ENCODE measurements at places on chromosomes 5 and 9.

DNA sequence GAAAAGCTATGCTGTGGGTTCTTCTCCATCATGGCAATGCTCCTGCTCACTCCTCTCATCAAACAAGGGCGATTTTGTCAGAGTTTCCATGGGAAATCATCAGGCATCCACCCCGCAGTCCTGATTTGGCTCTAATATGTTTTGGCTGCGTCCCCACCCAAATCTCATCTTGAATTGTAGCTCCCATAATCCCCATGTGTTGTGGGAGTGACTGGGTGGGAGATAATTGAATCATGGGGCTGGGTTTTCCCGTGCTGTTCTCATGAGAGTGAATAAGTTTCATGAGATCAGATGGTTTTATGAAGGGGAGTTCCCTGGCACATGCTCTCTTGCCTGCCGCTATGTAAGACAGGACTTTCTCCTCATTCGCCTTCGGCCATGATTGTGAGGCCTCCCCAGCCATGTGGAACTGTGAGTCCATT lies 163.8 kb downstream of the GADD45G start:
- no peak for DNase-seq

GRCh38 chr5:1199649-1200494 lies 1.5 kb upstream of the SLC6A19 start:
- no peak for DNase-seq

DNA sequence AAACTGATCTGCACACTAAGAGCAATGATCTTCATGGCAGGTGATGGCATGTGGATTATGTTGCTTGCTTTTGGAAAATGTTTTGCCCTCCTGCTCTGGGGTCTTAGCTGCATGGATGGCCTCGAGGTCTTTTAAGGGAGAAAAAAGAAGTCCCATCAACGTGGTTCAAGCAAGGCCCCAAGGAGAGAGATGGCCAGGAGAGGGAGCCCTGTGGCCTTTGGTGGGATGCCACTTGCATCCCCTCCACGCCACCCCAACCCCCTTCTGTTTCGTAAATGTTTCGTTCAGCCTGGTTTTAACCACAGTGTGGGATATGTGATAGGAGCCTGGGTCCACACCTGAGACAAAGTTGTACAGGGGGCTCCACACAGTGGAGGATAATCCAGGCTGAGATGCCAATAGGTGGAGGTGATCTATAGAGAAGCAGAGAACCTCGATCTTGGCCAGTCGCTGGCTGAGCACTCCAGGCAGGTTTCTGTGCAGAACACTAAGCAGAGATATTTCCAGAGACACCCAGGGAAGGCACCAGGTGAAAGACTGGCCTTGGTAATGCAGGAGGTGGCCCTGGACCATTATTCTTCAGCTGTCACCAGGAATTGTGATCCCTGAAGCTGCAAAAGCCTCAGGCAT lies 25.8 kb upstream of the FRRS1L start:
- DNase-seq: peak; percentile 46

DNA sequence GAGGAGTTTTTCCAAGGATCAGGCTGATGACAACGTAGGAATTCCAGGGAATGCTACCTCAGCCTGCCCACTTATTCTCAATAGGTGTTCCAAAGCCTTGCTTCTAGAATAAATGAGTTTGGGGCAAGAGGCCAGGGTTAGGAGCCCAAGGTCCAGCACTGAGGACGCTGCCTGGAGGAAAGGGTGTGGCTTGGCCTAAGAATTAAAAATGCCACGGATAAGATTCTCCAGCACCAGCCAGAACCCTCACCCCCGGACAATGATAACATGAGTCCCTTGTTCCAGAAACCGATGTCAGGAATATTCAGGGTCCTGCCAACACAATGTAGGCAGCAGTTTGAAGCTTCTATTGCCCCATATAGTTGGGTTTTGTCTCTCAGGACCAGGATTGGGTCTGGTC lies 7.6 kb downstream of the SPRY4 start:
- DNase-seq: no peak

DNA sequence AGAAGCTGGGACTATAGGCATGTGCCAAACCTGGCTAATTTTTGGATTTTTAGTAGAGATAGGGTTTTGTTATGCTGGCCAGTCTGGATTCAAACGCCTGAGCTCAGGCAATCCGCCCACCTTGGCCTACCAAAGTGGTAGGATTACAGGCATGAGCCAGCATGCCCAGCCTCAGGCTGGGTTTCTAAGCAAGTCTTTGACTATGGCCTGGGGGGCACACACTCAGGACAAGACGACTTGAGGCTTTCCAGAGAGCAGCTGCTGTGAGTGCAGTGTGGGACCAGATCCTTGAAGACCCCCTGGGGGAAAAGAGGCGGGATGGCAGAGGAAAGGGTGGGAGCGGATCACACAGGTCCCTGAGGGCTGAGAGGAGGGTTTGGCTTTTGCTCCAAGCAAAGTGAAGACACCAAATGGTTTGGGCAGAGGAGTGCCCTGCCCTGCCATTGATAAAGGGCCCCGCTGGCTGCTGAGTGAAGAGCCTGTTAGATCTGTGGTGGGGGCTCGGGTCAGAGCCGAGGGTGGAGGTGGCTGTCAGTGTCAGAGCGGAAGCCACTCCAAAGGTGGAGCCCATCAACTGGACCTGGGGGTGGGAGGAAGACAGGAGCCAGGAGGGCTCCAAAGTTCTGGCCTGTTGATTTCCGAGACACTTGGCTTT lies 46.8 kb upstream of the FUBP3 start:
- no peak for DNase-seq

DNA sequence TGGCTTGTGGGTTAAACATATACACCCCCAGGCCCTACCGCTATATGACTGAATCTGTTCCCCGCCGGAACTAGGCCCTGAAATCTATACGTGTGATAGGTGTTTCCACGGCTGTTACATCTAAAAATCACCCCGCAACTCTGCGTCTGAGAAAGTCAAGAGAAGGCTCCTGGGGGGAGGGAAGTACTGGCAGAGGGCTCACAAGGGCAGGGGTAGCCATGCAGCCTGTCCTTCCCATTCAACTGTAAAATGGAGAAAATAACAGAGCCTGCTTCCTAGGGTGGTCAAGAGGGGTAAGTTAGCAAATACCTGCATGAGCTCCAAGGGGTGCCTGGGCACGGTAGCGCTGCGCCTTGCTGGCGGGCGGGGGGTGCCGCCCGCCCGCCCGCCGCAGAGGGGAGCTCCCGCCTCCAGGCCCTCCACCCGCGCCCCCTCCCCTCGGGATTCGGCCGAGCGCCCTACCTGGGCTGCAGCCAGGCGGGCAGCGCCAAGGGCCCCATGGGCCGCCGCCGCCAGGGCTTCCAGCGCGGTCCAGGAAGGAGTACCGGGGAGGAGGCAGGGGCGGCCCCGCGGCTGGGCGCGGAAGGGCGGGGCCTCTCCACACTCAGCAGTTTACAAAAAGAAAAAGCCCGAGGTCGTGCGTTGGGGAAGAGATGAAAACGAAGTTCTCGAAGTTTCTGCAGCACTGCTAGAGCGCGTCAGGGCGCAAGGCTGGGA lies at the start of gene HACD4:
HACD4 (minus strand) TSS at position 550 of the 717 bp plus-strand sequence; CDS start at position 500, 50 bp downstream.
- peak; percentile 67 for DNase-seq

DNA sequence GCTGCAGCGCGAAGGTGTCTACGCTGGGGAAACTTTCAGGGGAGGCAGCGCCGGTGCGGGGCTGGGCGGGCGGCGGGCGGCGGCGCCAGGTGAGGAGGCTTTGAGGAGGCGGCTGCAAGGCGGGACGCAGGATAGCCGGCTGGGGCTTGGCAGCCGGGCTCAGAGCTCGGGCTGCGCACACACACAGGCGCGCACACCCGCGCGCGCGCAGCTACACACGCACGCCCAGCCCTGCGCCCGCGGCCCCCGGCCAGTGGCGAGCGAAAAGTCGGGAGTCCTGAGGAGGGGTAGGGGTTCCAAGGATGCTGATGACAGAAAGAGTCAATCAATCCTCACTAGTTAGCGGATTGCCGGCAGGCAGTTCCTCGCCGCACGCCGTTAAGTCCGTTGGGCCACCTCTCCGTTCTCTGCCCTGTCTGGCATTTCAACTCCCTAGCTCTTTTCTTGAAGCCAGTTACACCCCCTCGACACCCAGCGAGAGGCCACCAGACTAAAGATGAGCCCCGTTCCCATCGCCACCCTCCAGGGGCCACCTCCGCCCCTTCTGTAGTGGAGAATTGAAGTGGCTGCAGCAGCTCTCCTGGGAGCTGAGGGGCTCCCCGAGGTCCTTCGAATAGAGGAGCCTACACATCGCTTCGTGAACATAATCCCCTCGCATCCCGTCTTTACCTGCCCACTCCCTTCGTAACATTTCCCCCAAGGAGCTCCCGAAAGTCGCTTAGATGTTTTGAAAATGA lies 1640.3 kb upstream of the C9orf72 start:
- peak; percentile 66 for DNase-seq

GRCh38 chr9:117747386-117747970 lies 43.3 kb downstream of the TLR4 start:
- peak; percentile 17 for DNase-seq

DNA sequence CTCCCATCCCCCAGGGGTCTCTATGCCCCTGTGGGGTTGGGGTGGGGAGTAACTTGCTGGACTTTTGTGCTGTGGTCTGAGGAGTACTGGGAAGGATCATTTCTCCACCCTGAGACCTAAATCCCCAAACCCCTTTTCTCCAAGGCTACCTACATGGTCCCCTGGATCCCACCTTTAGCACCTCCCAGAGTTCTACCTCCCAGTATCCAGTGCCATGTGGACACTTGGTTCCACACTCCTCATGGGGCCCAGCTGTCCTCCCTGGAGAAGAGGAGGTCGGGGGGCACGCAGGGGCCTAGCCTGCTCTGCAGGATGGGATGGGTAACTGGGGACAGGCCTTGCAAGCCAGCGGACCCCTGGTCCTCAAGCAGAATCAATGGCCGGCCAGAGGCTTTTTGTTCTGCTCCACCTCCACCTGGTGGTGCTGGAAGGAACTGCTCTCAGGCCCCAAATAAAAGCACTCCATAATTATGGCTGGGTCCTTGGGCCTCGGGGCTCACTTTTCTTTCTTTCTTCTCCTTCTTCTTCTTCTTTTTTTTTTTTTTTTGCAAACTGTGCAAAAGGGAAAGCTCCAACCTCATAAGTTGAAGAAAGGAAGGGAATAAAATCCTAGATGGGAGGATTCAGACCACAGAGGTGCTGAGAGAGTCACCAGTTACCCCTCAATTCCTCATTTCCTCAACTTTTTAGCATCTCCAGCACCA lies 68.4 kb downstream of the PSD2 start:
- peak; percentile 73 for DNase-seq

- no peak for DNase-seq
Observed at GRCh38 chr5:142320430-142320738, 4.4 kb downstream of the SPRY4 start.

DNA sequence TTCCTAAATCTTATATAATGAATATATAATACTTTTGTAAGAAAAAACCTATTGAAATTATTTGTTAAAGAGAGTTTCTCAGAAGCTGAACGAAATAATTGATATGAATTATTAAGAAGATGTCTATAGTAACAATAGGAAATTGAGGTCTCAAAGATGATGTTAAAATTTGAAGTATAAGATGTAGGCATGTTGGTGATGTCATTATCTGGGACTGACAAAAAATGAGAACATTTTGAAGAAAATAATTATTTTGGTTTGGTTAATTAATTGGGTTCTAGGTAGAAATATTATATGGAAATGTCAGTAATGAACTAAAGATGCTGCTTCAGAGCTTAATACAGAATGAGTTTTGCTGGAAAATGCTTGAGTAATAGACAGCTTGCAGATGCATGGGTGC lies 501.4 kb upstream of the ST8SIA4 start:
- DNase-seq: no peak

DNA sequence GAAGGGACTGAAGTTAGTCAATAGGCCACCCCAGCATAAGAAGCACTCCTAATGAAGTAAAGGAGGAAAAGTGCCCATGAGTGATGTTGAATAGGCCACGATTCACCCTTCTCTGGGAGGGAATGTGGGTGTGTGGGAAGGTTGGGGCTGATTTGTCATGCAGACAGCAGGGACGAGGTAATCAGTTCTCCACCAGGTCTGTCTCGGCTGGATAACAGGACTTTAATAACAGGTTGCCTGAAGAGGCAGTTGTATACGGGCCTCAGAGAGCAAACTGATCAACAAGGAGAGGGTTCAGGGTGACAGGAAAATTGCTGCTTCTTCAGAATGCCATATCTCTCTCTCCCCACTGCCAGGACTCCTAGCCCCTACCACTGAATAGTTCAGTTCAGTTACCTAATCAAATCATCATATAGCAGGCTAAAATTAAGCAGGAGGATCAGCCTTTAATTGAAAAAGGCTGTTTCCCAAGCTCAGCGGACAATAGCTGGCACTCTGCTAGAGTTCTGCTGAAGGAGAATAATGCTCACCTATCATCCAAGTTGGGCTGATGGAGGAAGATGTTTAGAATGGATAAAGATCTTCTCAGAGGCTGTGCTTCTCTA lies 43.6 kb upstream of the SMIM32 start:
- DNase-seq: no peak

DNA sequence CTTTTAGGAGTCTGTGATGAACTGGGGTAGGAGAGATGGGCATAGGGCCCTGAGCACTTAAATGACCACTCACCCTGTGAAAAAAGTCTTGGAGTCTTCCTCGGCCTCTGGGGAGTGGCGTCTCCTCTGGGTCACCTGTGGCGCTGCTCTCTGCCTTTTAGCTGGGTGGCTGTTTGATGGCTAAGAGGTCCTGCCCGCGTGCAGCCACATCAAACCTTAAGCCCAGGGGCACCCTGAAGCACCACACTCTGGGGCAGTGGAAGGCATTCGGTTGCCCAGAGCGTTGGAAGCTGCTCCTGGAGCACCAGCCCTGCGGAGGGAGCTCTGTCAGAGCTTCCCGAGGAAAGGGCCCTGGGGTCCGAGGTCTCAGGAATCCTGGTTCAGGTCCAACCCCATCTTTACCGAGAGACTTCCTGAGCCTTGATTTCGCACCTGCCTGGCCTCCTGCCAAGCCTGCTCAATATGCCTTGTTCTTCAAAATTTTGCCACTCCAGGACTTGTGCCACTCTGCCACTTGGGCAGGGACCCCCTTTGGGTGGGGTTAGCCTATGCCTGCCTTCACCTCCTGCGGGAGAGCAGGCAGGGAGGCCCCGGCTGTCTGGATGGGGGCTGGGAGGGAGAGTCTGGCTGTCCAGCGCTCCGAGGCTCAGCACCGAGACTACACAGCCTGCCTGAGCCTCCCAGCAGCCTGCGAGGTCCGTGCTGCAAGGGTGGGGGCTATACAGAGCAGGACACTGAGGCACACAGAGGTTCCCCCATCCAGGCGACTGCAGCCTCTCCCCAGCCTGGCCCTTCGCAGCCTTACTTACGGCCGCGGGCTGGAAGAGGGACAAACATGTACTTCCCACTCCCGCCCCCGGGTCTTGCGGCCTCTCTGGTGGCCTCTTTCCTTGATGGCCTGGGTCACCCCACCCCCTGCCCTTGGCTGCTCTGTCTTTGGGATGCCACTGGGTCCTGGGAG lies 63.4 kb upstream of the RNU6ATAC start:
- no peak for DNase-seq

- DNase-seq: peak; percentile 65
Observed at GRCh38 chr9:89730715-89731114, 125.9 kb downstream of the GADD45G start.

GRCh38 chr5:57618767-57619381 lies 136.3 kb upstream of the ACTBL2 start:
- DNase-seq: no peak
